ENCODE measurements at places on chromosomes 3 and 15. TPM values are rescaled to one million over a fixed set of nuclear protein-coding genes. Genes with fewer than 3 reads are reported as not detected.
A peak's percentile ranks its signal among the peaks of the same experiment; 100 is the strongest.

DNA sequence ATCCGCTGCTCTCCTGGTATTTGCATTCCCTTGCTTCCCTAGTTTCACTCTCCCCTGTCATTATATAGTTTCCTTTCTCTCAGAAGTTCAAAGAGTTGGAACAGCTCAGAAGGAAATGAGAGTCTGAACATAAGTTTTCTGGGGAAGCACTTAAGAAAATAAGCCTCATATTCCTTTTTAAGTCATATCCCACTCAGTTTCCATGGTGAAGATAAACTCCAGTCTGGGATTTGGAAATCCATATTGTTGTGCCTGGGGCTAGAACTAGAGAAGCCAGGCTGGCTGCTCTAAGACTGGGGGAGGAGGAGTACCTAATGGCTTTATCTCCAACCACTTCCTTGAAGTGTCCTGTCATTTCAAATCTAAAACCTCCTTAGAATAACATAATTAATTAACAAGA, 134.2 kb upstream of the ALCAM start:
- no peak for DNase-seq
- no peaks in the 10 kb centered on the region for H3K36me3 ChIP-seq
- H3K4me1 ChIP-seq = no peaks in the 10 kb centered on the region
- no peak overlapping the region for H3K27ac ChIP-seq

- H3K4me1 ChIP-seq = no peaks in the 10 kb centered on the region
- H3K4me3 ChIP-seq = no peak overlapping the region
- no peaks in the 10 kb centered on the region for H3K27me3 ChIP-seq
- DNase-seq = no peak
- H3K27ac ChIP-seq = no peak overlapping the region
- no peaks in the 10 kb centered on the region for H3K36me3 ChIP-seq
Observed at GRCh38 chr3:123372686-123373473, 76.0 kb downstream of the ADCY5 start.

GRCh38 chr3:65024148-65024547, 336.3 kb upstream of the ADAMTS9 start:
- no peak overlapping the region for H3K27ac ChIP-seq
- DNase-seq = no peak
- H3K36me3 ChIP-seq = no peaks in the 10 kb centered on the region
- no peaks in the 10 kb centered on the region for H3K4me1 ChIP-seq
- H3K27me3 ChIP-seq = no peaks in the 10 kb centered on the region
- H3K4me3 ChIP-seq = no peak overlapping the region

DNA sequence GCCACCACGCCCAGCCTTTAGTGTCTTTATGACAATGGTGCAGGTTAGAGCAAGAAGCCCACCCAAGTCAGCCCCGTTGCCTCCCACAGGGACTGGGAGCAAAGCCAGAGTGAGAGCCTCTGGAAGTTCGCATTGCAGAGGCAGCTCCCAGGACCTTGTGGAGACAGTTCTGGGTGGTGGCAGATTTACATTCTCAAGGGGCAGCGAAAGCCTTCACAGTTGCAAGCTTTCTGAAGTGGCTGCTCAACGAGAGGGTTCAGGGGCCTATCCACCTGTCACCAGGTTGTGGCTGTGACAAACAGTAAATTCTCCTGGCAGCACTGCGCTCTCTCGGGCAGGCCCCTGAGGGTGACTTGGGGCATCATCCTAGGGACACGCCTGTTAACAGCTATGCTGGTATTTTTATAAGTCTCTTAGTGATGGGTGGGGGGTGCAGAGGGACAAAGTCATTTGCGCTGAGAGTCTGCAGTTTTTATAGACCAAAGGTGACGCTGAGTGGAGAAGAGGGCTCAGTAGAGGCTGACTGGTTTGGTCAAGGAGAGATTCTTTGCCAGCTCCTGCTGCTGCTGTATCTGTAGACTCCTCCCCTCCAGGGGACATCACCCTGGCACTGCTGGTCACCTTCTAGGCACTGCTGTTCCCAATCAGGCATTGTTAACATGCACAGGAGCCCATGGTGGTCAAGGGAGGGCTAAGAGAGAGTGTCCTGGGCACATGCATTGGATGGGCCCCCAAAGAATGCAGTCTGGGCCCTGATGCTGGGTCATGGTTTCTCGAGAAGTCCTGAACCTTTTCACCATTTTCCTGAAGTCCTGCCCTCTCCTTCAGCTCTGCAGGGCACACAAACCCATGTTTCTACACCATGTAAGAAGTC, 57.5 kb upstream of the KLF13 start:
- H3K36me3 ChIP-seq = no peaks in the 10 kb centered on the region
- peak; percentile 6 for DNase-seq
- no peak overlapping the region for H3K27ac ChIP-seq

- DNase-seq = no peak
- H3K36me3 ChIP-seq = no peaks in the 10 kb centered on the region
- H3K27me3 ChIP-seq = no peaks in the 10 kb centered on the region
Observed at GRCh38 chr3:14435175-14436014, 33.0 kb downstream of the SLC6A6 start.

- H3K4me1 ChIP-seq = no peaks in the 10 kb centered on the region
- no peak for DNase-seq
- peak overlapping the region; percentile 51 for H3K4me3 ChIP-seq
- H3K36me3 ChIP-seq = no peaks in the 10 kb centered on the region
Observed at GRCh38 chr3:62319570-62320243, 53.6 kb downstream of the FEZF2 start.

DNA sequence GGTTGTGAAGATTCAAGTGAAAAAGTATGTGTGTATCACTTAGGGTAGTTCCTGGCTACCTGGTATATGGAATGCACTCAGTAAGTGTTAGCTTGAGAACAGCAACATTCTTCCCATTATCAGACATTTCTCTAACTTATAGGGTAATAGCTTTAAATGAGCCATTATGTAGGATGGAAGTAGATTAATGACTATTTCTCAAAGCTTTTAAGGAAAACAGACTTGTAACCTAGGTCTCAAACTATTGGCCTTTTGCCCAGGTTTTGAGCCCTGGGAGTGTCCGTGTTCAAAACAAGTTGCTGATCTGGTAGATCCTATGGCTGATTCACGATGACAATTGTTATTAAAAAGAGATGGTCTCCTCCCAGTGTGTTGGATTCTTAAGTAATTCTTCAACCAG, 129.1 kb upstream of the UMPS start:
- no peaks in the 10 kb centered on the region for H3K27me3 ChIP-seq
- no peaks in the 10 kb centered on the region for H3K36me3 ChIP-seq
- H3K4me3 ChIP-seq = no peak overlapping the region
- H3K27ac ChIP-seq = no peak overlapping the region

- no peaks in the 10 kb centered on the region for H3K36me3 ChIP-seq
- no peak overlapping the region for H3K27ac ChIP-seq
- no peak for DNase-seq
Observed at GRCh38 chr15:29058903-29059539, 173.2 kb downstream of the APBA2 start.

DNA sequence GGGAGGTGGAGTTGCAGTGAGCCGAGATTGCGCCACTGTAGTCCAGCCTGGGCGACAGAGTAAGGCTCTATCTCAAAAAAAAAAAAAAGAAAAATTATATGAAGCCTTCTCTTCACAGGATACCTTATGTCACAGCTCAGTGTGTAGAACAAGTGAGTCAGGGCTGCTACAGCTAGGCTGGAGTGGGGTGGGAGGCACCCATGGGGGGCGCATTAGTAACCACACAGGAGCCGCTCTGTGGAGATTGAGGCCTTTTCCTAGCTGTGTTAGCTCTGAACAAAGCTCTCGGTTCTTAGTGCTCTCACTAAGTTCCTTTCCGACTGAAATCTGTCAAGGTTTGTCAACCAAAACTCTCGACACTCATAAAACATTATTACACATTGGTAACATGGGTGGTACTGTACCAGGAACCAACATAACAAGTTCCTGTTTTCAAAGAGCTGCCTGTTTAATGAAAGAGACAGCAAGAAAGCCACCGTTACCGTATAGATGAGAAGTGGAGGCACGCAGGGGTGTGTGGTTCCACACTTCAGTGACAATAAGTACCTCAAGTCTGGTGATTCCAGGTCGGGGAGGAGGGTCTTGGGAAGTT, 4.5 kb downstream of the LRRC31 start:
- no peak overlapping the region for H3K4me3 ChIP-seq
- no peaks in the 10 kb centered on the region for H3K27me3 ChIP-seq
- no peak for DNase-seq

Gene SCN11A
- not detected for total RNA-seq

Gene IQCF5
- not detected for total RNA-seq

Gene MGLL
- total RNA-seq = 44.8 TPM

Gene SNRPN
- 83.8 TPM for total RNA-seq

Gene ST3GAL6
- 14.9 TPM for total RNA-seq

Gene MKRN2OS
- not detected for total RNA-seq
